ENCODE measurements at places on chromosomes 5 and 9.
A peak's percentile ranks its signal among the peaks of the same experiment; 100 is the strongest.

- DNase-seq = no peak
These were observed 18.9 kb downstream of the SLC22A5 start for GRCh38 chr5:132388244-132389050.

- peak; percentile 27 for DNase-seq
These were observed 232.8 kb downstream of the MAN2A1 start for GRCh38 chr5:109922381-109922995.

DNA sequence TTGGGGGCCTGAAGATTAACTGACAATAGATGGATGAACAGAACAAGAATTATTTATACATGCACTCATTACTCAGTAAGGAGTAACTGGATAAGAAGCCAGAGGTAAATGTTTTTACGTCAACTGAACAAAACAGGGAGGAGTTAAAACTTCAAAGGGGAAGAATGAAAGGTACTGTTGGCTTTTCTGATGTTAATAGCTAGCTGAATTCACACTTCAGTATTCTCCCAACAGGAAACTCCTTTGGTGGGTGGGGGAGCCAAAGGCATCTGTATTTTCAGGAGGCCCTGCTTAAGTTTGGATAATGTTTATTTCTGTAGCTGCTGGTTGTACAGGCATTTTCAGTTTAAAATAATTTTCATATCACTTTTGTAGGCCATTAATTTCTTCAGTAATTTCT lies 23.2 kb upstream of the RFK start:
- no peak for DNase-seq

- no peak for DNase-seq
These were observed 184.1 kb downstream of the MARCHF11 start for GRCh38 chr5:15995341-15996052.

DNA sequence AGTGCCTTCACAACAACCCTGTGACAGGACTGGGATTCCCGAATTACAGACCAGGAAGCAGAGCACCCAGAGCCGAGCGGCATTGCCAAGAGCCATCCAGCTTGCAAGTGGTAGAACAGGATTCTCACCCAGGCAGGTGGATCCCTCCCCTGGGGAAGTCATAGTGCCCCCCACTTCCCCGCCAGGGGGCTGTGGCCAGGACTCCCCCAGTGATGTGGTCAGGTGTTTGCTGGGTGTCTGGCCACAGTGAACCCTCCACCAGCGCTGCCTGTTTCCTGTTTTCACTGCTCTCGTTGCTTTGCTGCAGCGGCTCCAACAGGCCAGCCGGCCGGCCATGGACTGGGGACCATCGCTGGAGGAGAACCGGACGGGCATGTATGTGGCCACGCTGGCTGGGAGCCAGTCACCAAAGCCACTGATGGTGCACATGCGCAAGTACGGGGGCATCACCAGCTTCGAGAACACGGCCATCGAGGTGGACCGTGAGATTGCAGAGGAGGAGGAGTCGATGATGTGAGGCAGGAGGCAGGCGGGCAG lies 19.3 kb downstream of the SLC6A7 start:
- peak; percentile 6 for DNase-seq

DNA sequence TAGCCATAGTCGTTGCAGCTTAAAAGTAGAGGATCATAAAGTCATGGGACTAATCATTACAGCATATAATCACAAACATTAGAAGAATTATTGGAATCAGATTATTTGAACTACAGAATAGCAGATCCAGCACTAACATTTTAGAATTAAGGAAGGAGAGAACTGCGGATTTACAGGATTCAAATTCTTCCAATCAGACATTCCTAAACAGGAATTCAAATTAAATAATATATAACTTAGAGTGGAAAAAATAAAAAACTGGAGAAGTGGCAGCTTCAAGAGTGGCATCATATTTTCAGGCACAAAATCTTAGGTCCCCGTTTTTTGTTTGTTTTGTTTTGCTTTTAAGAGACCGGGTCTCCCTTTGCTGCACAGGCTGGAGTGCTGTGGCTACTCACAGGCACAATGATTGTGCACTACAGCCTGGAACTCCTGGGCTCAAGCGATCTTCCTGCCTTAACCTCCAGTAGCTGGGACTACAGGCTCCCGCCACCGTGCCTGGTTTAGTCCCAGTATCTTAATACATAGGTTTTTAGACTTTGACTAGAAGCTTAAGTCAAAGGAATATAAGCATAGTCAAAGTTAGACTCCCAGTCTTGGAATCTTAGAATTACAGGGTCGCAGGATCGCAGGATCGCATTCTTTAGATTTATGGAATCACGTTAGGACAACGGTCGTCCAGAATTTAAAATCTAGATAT lies 2.1 kb upstream of the FOXE1 start:
- no peak for DNase-seq

DNA sequence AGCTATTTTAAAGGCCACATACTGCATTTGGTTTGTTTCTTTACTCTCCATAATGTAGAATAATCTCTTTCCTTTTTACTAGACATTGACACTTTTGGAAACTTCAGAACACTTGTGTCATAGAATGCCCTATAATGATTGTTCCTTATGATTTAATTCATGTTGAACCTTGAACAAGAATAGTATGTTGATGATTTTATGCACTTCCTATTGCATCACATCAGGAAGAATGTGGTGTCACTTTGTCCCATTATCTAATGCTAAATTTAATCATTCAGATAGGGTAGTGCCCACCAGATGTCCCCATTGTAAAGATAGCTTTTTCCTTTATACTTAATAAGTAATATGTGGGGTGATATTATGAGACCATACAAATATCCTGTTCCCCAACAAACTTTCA lies 19.4 kb upstream of the DEPDC1B start:
- no peak for DNase-seq

- no peak for DNase-seq
These were observed 53.2 kb upstream of the GRIA1 start for GRCh38 chr5:153437251-153437650.

GRCh38 chr5:61617039-61617438 lies 285.0 kb downstream of the ZSWIM6 start:
- no peak for DNase-seq

DNA sequence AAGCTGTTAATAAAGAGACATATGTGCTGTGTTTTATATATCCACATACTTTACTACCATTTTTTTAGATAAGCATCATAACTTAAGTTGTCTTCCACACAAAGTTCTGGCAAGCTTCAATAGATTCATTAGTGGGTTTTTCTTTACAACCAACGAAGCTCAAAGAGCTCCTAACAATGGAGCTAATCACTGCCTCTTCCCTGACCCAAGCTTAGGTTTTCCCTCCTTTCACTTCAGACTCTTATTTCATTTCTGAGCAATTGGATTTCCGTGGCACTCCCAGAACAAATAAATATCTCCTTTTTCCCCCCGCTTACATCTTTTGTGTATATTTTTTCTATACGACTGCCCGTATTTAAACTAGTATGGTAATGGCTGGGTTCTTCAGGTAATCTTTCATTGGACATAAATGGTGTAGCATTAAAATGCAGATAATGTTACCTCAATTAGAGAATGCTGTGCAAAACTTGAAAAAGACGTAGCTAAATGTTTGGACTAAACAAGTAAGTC lies 275.5 kb upstream of the TMEM161B start:
- DNase-seq = no peak

- DNase-seq = no peak
These were observed 1295.1 kb upstream of the C9orf72 start for GRCh38 chr9:28868228-28868990.

- DNase-seq = no peak
These were observed 9.5 kb downstream of the SPACA9 start for GRCh38 chr9:132888151-132888550.

DNA sequence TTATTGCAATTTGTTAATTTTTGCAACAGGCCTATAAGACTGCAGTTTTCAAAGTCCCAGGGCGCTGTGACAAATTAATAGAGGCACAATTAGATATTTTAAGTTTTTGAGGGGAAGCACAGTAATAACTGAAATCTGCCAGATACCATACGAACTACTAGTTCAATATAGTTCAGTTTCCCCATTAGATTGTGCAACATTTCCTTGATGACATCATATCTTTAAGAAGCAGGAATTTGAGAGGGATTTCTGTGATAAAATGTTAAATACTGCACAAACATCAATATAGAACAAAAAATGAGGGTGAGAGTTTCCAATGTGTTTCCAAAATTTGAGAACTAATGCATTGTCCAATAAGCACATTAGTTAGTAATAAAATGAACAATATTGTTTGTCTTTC lies 56.7 kb upstream of the GRIN3A start:
- DNase-seq = no peak

DNA sequence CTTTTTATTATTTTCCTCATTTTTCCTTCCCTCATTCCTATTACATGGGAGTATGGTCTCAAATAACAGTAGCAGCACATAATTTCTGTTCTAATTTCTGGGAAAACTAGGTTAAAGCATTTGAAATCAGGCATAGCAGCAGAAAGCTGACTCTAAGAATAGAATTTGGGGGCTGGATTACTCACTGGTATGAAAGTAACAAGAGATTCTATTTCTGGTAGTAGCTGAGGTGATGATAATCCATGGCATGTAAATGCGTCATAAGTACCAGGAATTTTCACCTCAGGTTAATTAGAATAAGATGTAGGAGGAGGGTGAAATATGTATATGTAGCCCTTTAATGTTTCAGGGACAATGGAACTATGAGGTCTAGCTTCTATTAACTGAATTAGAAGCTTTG lies 662.0 kb downstream of the PTPRD start:
- DNase-seq = peak; percentile 97

DNA sequence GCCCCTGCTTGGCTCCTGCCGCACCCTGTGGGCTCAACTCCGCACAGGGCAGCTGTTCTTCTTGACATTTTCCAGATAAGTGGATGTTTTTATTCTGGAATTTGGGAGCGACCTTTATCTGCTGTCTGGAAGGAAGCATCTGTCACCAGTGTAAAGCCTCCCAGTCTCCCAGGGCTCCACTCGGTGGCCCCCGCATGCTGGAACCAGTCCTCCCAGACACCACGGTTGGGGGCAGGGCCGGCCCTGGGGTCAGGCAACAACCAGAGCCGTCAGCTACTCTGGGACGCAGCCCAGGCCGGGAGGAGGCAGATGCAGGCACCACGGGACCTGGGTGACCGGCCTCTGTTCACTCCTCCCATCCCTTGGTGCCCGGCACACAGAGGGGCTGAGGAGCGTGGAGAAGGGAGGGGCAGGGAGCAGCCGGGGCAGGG lies 92.8 kb upstream of the ADAMTS2 start:
- DNase-seq = no peak

GRCh38 chr5:573206-573605 lies 38.9 kb upstream of the CEP72 start:
- DNase-seq = no peak

GRCh38 chr5:144453753-144454152 lies 283.1 kb downstream of the KCTD16 start:
- no peak for DNase-seq

- DNase-seq = no peak
These were observed 12.6 kb upstream of the DHFR start for GRCh38 chr5:80667384-80667783.

DNA sequence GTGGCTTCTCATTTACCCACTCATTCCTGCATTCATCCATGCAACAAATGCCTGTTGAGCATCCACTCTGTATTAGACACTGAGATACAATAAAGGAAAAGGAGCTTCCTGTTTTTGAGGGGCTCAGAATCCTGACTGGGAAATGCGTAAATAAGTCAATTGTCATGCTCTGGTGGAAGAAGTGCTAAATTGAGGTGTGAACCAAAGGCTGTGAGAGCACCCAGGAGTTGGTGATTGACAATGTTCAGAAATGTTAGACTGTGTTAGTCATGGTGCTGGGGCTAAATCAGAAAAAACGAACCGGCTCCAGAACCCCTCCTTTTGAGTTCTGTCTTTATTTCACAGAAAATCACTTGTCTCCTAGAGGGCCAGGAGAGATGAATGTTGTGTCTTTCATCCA lies 558.6 kb upstream of the SGCD start:
- DNase-seq = no peak

- DNase-seq = no peak
These were observed 338.6 kb downstream of the PTPRD start for GRCh38 chr9:10274175-10274574.

DNA sequence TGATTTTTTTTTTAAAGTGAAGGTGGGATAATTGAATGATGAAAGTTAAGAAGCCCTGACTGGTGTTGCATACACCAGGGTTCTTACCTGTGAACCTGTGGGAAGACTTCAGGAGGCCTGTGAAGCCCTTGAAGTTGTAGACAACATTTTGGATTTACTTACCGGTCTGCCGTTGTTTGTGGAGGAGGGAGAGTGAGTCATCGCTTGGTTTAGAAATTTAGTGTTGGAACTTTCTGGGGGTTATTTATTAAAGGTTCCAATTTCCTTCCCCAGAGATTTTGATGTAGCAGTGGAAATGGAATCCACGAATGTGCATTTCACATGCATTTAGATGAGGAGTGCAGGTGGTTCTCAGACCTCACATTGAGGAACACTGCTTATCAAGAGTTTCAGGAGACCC lies 49.6 kb downstream of the ARHGAP26 start:
- no peak for DNase-seq

DNA sequence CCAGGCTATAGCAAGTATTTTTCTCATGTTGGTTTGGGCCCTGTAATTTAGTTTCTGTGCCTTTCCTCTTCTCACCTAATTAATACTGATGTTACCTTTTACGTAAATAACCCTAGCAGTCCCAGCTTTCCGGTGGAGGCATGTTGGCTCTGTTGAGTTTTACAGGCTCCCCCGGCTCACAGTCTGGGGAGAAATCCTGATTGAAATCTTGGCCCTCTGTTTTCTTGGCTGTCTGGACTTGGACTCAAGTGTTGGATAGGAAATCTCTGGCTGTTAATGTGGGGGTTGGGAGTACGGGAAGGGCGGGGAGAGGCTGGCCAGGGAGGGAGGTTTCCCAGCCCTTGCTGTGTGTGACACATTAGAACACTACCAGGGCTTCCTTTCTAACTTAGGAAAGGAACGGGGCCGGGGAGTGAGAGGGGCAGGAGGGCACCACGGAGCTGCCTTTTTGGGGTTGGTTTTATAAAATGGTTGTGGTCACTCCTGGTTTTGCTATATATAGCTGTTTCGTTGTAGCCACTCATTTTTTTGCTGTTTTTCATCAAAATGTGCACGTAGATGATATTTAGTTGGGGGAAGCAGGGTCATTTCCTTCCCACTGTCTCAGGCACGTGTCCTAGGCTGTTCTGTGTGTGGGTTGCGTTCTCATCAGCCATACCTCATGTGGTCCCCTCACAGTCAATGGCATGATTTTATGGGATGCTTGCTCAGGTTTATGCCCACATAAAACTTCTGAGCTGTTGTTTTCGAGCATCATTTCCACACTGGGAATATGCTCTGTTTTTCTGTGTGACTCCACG lies 11.0 kb downstream of the TRIO start:
- no peak for DNase-seq

- DNase-seq = no peak
These were observed 228.1 kb upstream of the NR4A3 start for GRCh38 chr9:99593610-99594009.
